ENCODE measurements at places on chromosomes 1 and 21.
A peak's percentile ranks its signal among the peaks of the same experiment; 100 is the strongest.

- DNase-seq: no peak
Observed at GRCh38 chr1:91944087-91944486, 5.1 kb upstream of the BRDT start.

- DNase-seq: no peak
Observed at GRCh38 chr1:198253259-198253658, 96.5 kb downstream of the NEK7 start.

GRCh38 chr1:157170677-157171515, 32.7 kb upstream of the ETV3 start:
- DNase-seq: peak; percentile 32

DNA sequence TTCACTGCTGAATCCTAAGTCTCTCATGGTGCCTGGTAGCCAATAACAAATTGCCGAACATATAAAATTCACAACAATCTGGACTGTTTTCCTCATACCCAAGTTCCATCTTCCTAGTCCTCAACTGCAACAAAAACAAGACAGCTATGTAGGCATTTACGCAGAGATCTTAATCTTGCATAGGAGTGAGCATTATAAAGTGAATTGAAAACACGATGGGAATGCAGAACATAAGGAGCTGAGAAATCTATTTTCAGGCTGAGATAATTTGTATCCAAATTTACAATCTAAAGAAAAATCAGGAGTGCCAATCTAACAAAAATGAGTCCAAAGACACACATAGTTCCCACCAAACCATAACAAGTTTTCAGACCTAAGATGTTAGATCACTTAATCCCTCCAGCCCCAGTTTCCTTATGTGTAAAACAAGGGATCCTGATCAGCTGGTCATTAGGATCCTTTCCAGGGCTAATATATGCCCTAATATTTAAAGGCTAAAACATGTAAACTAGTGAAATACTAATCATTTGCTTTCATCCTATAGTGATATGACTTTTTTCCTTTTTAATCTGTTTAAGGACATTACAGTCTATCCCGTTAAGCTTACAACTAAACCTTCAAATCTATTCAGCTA, 1.9 kb downstream of the SLC16A1 start:
- DNase-seq: peak; percentile 57

DNA sequence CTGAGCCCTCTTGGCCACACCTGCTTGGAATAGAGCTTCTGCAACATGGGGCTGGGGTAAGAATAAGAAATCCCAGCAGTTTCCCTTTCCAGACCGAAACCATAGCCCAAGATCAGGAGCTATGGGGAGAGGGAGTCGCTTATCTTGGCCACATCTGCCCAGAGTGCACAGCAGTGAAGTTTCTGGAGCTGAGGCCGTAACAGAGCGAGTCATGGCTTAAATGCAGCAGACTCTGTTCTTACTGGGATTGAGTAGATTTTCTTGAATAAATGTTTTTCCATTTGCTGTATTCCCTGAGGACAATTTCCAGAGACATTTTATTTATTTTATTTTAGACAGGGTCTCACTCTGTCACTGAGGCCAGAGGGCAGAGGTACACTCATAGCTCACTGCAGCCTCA, 33.5 kb downstream of the CFAP57 start:
- peak; percentile 35 for DNase-seq

- no peak for DNase-seq
Observed at GRCh38 chr1:2644591-2645101, 11.8 kb upstream of the MMEL1 start.

DNA sequence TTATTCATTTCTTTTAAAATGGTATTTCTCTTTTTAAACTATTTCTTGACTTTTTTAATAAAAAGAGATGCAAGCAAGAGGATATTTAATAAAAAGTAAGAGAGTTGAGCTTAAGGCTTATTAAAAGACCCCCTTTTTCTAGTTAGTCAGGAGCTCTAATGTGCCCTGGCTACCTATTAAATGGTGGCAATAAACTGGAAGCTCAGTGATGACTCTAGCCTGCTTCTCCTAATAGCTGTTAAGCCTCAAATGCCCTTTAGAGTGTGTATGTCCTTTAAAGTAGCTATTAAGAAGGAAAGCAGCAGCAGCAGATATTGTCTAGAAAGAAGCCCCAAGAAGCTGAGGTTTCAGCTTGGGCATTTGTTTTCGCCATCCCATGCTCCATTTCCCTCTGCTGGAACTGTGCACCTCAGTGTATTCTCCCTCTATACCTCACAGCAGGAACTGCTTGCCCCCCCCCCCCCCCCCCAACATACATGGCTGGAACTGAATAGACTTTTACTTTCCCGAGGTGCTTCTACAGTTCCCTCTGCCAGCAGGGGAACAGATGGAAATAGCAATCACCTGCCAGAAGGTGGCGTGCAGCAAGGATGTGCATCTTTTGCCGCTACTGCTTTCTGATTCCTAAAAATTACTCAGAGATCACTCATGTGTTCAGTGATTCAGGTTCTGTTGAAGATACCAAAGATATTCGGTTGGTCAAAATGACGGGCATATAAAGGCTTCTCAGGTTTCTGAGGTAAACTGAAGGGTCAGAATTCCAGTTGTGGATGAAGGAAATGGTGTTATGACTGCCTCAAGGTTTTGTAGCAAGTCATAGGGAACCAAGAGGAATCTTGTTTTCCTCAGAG, 2.5 kb downstream of the RGS4 start:
- DNase-seq: peak; percentile 88

DNA sequence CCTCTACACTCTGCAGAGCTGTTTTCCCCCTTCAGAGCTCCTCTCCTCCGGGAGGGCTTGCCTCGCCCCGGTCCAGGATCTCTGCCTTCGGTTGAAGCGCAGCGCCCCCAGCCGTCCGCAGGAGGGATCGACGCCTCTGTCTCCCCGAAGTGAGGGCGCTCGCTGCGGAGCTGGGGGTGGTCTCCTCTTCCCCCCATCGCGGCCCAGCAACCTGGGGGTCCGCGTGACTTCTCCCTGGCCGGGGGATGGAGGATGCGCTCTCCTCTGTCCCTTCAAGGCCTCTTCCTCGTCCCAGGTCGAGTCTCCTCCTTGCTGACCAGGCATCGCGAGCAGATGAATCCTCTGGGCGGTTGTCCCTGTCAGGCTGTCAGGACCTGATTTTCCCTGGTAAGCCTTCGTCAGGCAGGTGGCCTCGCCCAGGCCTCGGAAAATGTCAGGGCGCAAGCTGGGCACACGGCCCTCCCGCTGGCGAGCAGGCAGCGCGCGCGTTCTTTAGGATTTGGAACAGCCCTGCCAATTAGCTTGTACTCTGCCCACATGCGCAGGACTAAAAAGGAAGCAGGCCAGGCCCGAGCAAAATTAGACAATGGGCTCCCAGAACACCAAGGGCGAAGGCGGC, 90.5 kb downstream of the EDEM3 start:
- peak; percentile 56 for DNase-seq

GRCh38 chr1:210264496-210265380, 32.1 kb downstream of the SERTAD4 start:
- no peak for DNase-seq

GRCh38 chr1:61293986-61294504, 211.7 kb downstream of the NFIA start:
- DNase-seq: no peak

DNA sequence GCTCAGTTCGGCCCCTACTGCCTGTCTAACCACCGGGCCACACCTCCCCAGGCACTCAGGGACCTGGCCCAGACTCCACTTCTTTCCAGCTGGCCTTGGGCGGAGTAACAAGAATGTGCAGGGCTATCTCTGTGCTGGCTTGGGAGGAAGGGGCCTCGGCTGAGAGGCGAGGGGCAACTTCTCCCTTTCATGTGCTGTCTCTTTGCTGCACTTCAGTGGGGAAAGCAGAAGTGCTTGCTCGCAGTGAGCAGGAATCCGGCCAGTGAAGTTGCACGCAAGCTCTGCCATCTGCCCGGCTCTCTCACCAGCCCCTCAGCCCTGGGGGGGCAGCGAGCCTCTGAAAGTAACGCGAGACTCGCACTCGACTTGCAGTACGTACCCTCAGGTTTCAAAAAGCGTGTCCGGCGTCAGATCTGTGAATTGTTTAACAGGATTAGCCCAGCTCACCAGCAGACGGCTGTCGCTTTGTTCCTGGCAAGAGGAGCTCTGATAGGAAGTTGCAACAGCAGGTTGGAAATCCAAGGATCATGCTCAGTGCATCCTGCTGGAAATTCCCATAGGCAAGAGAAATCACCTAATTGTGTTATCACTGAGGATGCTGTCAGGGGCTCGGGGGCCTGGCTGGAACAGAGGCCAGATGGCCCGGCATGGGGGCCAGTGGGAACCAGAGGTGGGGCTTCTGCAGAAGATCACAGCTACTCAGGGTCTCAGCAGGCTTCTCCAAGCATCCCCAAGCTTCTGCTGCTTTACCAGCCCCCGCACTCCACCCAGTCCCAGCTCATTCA, 221.1 kb downstream of the NPHP4 start:
- no peak for DNase-seq

GRCh38 chr1:203638103-203638475, 11.5 kb downstream of the ATP2B4 start:
- no peak for DNase-seq

- DNase-seq: no peak
Observed at GRCh38 chr1:119372503-119373086, 4.0 kb downstream of the HAO2 start.

DNA sequence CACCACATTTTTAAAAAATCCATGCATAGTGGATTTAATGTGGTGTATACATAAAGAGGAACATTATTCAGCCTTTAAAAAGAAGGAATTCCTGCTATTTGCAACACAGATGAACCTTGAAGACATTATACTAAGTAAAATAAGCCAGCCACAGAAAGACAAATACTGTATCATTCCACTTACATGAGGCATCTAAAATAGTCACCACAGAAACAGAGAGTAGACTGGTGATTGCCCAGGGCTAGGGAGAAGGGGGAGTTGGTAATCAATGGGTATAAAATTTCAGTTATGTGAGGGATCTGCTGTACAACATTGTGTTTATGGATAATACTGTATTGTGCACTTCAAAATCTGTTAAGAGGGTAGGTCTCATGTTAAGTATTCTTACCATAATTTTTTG, 10.0 kb downstream of the FAM163A start:
- no peak for DNase-seq

GRCh38 chr1:211912038-211912437, 81.5 kb upstream of the LPGAT1 start:
- no peak for DNase-seq

GRCh38 chr21:34881839-34882371, 167.2 kb downstream of the RUNX1 start:
- DNase-seq: peak; percentile 83

DNA sequence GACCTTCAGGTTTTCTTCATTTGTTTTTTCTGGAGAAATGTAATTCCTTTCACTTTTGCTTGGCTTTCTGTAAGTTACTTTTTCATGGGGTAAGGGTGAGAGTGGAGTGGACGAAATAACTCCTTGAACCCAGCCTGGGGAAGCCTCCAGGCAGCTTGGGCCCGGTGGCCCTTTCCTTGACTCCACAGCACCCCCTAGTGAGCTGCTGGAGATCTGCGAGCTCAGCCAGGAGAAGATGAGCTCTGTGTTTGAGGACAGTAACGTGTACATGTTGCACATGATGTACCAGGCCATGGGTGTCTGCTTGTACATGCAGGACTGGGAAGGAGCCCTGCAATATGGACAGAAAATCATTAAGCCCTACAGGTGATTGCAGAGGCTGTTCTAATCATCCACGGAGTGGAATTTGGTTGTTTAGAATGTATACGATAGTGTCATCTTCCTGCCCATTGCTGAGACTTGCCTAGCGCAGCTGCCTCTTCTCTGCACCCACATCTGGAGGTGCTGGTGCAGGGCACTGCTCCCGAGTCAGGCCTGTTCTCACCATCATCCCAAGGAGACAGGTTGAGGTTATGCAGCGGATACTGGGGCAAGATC, 51.0 kb downstream of the SMYD2 start:
- peak; percentile 33 for DNase-seq

DNA sequence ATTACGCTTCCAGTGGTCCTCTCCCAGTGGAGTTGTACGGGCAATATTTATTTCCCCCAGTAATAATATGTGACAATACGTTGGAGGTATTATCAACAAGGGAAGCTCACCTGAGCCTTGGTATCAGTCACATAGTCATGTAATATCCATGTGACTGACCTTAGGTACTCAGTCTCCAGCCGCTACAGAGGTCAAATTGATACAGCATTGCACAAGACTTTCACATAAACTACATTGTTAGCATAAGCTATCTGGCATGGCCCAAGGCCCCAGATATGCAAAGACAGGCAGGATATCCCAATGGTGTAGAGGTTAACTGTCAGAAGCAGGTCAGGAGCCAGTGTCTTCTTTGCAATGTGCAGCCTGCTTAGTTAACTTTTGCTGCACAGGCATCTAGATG, 15.3 kb upstream of the CHIT1 start:
- DNase-seq: no peak

DNA sequence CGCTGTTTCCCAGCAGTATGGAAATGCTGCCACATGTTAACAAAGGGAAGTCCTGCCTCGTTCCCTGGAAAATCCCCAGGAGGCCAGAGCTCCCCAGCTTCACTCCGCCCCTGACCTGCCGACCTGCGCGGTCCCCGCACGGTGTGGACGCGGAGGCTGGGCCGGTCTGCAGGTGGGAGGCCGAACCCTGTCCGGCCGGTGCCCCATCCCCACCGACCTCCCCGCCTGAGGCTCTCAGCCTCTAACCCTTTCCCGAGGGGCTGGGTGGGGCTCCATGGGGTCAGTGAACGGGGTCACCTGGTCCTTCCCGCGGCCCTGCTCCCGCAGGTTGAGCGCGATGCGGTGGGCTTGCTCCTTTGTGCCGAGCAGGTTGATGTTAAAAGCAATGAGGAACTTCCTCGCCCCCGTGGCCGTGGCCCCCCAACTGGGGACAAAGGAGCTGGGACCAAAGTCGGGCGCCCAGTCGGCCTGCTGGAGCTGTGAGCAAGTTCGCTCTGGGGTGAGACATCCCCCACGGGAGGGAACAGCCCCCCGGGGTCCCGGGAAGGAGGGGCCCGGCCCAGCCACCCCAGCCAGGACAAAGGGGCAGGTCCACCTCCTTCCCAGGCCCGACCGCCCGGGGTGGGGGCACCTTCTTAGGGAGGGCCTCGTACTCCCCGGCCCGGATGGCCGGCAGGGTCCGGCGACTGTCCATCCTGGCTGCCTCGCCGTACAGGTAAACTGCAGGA, 4.0 kb downstream of the FTCD start:
- DNase-seq: no peak

- no peak for DNase-seq
Observed at GRCh38 chr1:152884966-152885624, 7.0 kb downstream of the SMCP start.
